MCF 10A (cell line): ENCODE measurements at places on chromosomes 13 and 19.
A peak's percentile ranks its signal among the peaks of the same experiment; 100 is the strongest.

DNA sequence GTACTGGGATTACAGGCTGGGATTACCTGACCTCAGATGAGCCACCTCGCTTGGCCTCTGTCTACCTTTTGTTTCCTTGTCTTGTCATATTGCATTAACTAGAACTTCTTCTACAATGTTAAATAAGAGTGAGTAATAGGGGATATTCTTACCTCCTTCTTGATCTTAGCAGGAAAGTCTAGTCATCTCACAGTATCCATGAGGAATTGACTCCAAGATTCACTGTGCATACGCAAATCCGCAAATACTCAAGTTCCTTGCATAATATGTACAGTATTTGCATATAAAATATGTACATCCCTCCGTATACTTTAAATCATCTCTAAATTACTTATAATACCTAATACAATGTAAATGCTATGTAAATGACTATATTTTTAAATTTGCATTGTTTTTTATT is 78.3 kb downstream of the POLR1D start:
- no peak for DNase-seq

GRCh38 chr13:39326469-39327171 is 276.4 kb downstream of the LHFPL6 start:
- DNase-seq: no peak

- DNase-seq: peak; percentile 65
Observed at GRCh38 chr13:86563308-86563707, 764.1 kb upstream of the SLITRK6 start.

- no peak for DNase-seq
Observed at GRCh38 chr19:9009431-9009830, 778 bp downstream of the MUC16 start.

DNA sequence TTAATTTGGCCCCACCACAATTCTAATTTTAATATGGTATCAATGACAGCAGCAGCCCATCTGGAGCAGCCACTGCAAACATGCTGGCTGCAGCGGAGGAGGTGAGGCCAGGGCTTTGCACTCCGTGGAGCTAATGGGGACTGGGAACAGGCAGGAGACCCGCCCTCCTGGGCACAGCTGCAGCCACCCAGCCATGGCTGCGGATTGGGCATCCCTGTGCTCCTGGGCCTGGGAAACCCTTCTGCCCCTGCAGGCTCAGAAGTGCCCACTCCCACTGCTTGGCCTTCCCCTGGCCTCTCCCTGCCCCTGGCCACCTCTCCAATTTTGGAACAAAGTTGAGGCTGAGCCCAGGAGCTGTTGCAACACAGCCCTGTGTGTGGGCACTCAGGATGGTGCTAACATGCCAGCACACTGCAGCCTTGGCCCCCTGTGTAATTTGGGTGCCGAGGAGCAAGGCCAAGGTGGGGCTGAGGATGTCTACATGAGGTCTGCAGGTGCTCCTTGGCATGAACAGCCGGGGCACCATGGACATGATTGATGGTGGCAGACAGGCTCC is 123.6 kb downstream of the PCDH9 start:
- no peak for DNase-seq

DNA sequence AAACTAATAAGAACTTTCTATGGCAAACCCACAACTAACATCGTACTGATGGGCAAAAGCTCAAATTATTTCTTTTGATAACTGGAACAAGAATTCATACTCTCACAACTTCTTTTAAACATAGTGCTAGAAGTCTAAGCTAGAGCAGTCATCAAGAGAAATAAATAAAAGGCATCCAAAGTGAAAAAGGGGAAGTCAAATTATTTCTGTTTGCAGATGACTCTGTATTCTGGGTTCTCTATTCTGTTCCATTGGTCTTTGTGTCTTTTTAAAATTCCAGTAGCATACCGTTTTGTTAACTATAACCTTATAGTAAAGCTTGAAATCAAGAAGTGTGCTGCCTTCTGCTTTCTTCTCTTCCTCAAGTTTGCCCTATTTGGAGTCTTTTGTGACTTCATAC is 1215.9 kb downstream of the UQCRFS1 start:
- DNase-seq: no peak

- DNase-seq: no peak
Observed at GRCh38 chr13:50509771-50510441, 333.6 kb downstream of the DLEU7 start.

- no peak for DNase-seq
Observed at GRCh38 chr13:28376604-28377003, 118.3 kb downstream of the FLT1 start.

- DNase-seq: no peak
Observed at GRCh38 chr19:9620842-9621155, 233 bp downstream of the ZNF561 start.

- no peak for DNase-seq
Observed at GRCh38 chr13:77383097-77383496, 56.2 kb upstream of the MYCBP2 start.

- peak; percentile 17 for DNase-seq
Observed at GRCh38 chr13:45584816-45585215, 30.7 kb downstream of the ERICH6B start.

GRCh38 chr19:2287585-2288337 is 5.8 kb upstream of the PEAK3 start:
- no peak for DNase-seq

DNA sequence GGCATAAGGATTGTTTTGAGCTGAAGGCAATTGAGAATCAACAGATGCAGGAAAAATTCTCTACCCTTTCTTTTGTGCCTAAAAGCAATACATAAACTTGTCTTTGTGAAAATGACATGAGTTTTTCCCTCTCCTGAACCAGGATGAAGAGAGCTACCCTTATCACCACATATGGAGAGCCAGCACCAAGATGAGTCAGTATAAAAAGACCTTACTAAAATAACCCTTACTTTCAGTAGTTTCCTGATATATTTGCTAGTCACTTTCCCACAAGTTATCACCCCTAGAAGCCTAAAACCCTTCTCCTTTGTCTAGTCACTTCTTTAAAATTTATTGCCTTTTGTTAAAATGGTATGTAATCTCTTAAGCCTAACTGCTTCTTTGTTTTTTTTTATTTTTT is 61.9 kb upstream of the ANKRD10 start:
- DNase-seq: no peak

GRCh38 chr19:19662871-19663255 is 613 bp downstream of the ATP13A1 start:
- DNase-seq: peak; percentile 25

- no peak for DNase-seq
Observed at GRCh38 chr19:29285878-29286277, 72.9 kb upstream of the UQCRFS1 start.

- no peak for DNase-seq
Observed at GRCh38 chr19:18432275-18433014, 5.5 kb downstream of the ISYNA1 start.

GRCh38 chr13:29994911-29995595 is 144.6 kb upstream of the UBL3 start:
- DNase-seq: no peak

- no peak for DNase-seq
Observed at GRCh38 chr19:30386551-30387143, 14.5 kb downstream of the ZNF536 start.

GRCh38 chr19:28314756-28315155 is 898.2 kb downstream of the UQCRFS1 start:
- no peak for DNase-seq

DNA sequence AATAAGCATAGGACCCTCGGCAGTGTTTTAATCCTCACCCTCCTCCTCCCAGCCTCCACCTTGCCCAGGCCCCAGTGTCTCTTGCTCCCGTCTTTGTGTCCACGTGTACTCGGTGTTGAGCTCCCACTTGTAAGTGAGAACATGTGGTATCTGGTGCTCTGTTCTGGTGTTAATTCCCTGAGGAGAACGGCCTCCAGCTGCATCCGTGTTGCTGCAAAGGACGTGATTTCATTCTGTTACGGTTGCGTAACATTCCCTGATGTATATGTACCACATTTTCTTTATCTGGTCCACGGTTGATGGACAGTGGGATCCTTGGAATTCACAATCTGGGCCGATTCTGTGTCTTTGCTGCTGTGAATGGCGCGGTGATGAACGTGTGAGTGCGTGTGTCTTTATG is 44.7 kb upstream of the TFDP1 start:
- DNase-seq: no peak
